ENCODE measurements at places on chromosomes 6 and 20.

GRCh38 chr6:21599051-21599696 lies 5.6 kb downstream of the SOX4 start:
- no peak for DNase-seq

- DNase-seq = no peak
Measured at GRCh38 chr6:26223228-26223627, 136.0 kb downstream of the HFE start.

- DNase-seq = no peak
Measured at GRCh38 chr6:57256541-57256940, 34.4 kb upstream of the RAB23 start.

GRCh38 chr6:84003131-84003530 lies 30.4 kb upstream of the MRAP2 start:
- DNase-seq = no peak

DNA sequence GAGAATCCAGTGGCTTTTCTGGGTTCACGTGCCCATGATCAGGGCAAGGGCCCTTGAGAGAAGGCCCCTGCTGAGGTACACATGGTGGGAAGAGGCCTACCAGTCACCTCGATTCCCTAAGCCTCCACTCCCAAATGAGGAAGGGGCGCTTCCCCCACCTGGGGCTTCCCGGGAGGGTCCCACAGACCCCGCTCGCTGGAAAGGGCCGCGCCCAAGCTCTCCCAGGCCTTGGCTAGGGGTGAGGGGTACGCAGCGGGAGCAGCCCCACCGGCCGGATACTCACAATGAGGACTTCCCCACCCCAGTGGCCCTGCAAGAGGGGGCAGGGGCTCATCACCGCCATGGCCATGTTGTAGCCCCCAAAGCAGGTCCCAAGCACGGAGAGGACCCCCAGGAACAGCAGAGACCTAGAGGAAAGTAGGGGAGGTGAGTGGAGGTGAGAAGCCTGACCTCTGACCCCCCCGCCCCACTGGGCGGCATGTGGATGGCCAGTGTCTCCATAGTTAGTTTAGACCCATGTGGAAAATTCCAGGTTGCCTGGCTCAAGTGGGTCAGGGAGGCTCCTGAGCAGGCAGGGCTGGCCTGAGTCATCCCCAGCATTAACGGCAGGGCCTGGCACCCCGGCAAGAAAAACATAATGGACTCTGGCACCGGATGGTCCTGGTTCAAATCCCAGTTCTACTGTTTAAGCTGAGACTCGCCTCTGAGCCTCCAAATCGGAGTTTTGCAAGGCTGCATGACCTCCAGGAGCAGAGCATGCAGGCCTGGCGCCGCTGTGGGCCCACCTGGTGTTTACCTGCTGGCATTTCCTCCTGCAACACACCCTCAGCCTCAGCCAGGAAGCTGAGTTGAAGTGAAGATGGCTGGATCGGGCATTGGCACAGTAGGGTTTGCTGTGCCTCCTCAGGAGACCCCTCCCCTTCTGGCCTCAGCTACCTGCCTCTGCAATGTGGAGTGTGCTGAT lies 6.6 kb downstream of the SLC52A3 start:
- DNase-seq = no peak

- no peak for DNase-seq
Measured at GRCh38 chr6:141303907-141304306, 828.8 kb upstream of the GJE1 start.

DNA sequence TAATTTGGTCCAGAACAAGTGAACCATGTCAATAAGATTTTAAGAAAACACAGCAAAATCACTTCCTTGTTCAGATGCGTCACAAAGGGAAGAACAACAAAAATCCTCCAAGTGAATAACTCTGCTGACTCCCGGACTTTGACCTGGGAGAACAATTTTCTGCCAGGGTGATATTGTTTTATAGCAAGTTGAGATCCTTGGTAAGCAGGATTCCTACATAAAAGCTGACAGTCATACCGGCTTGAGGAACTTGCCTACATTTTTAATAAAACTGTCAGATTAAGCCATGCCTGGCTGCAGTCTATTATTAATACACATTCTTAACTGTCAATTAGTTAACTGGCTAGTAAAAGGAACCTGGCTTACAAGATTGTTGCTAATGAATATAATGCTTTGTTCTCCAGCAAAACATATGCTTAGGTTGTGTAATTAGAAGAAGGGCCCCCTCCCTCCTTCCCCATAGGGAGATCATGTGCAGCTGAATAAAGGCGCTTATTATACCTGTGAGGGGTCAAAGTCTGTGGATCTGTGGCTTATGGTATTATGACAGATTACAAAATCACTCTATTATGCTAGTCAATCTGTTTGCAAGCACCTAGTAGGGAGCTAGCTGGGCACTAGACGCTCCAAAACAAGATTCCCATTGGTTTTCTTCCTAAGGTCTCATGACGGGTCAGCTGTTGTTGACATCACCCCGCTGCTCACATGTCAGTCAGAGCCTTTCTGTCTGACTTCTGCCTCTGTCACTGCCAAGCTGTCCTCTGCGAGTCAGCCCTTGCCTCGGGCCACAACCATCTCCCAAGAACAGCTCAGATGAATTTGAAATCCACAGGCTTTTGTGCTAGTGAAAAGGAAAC lies 44.6 kb upstream of the SEC63 start:
- no peak for DNase-seq

DNA sequence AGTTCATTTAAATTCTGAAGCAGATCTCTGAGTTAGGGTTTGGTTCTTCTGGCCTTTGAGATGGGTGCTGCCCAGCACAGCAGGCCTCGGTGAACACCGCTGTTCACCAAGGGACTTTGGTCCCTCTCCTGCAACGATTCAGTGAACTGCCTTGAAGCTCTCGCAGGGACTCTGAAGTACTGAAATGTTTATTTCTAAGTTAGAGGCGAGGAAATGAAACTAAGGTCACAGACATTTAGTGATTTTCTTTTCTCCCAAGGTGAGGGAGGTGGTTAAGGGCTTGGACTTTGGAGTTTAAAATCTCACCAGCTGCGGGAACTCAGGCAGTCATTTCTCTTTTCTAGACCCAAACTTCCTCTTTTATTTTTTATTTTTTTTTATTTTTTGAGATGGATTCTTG lies 26.2 kb downstream of the E2F3 start:
- DNase-seq = no peak

DNA sequence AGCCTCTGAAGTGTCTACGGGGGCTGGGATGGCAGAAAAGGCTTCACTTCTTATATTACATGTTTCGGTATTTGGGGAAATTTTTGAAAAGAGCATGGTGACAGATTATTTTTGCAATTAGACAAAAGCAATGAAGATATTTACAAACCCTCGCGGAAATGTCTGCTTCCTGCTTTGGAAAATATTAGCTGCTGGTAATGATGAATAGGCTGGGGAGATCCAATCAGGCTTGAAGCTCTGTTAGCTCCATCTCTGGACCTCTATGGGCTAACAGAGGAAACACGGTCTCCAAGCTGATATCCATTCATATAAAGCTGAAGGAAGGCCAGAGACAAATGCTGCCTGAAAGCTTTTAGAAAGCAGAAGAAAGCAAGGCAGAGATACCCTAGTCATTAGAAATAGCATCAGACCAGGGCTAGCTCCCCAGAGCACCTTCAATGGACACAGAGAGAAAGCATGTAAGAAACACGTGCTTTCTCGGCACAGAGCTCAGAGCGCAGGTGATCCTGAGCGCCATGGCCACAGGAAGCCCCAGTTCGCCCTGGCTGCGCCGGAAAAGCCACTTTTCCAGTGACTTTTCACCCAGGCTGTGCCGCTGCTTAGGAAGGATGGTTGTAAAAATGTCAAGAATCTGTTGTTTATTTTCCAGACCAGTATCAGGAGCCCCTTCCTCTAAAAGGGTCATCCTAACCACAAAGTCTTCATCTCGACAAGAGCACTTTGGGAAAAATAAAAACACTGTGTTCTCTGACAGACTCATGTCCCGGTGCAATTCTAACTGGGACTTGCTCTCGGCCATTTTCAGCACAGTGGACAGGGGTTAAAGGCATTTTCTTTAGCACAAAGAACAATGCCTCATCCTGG lies 68.5 kb upstream of the NFATC2 start:
- no peak for DNase-seq

- no peak for DNase-seq
Measured at GRCh38 chr20:36061754-36062153, 92.8 kb upstream of the EPB41L1 start.

GRCh38 chr20:20331817-20332216 lies 36.1 kb upstream of the INSM1 start:
- DNase-seq = no peak

- no peak for DNase-seq
Measured at GRCh38 chr20:22460231-22460630, 124.1 kb downstream of the FOXA2 start.

All from stimulated activated naive CD4-positive, alpha-beta T cell (primary cell).